ENCODE measurements at places on chromosomes 2 and 18. TPM values are rescaled to one million over a fixed set of nuclear protein-coding genes. Genes with fewer than 3 reads are reported as not detected.

DNA sequence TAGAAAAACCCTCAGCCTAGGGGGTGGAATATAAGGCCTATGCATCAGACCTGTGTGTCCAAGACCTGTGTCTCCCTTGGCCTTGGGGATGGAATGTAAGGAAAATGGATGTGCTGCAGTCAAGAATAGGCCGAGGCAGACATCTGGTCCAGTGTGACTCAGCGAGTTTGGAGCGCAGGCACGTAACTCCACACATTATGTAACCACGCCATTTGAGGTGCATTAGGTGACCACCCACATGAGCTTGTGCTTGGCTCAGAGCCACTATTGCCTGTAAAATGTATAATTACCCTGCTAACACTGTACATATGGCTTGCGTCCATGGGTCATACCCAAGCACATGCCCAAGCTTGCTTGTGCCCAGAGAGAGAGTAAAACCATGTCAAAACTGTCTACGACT is 580.9 kb upstream of the HNMT start:
- DNase-seq = peak; percentile 15

DNA sequence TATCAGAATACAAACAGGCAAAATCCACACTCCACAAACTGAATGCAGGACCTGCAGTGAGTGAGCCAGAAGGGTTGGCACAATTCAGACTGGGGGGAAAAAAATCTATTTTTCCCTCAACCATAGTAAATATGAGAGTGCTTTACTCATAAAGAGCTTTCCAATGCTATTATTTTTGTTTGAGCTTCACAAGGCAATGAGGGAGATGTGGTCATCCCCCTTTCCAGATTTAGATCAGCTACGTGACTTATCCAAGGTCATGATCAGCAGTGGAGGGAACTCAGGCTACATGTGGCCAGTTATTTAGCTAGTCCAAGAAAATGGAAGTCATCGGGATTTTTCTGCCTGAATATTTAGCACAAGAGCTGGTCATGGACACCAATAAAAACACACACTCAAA is 120.4 kb upstream of the KLF7 start:
- no peak for DNase-seq

- DNase-seq = no peak
Measured at GRCh38 chr2:181553244-181553643, 96.1 kb downstream of the ITGA4 start.

DNA sequence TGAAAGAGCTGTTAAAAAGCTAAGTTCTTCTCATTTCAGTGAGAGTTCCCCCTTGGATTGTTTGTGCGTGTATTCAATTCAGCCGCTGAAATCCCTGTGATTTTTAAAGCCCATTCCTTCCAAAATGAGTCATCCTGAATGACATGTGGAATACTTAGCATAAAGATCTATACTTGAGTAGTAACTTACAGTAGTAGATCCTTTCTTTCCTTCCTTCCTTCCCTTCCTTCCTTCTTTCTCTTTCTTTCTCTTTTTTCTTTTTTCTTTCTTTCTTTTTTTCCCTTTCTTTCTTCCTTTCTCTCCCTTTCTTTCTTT is 18.2 kb upstream of the SOX11 start:
- DNase-seq = no peak

GRCh38 chr2:198571393-198571792 is 767.0 kb downstream of the PLCL1 start:
- DNase-seq = no peak

The NLRC4 gene
- total RNA-seq = 0.36 TPM
